GM23248 (cell line): ENCODE measurements at places on chromosomes 6 and 20. TPM values are rescaled to one million over a fixed set of nuclear protein-coding genes. Genes with fewer than 3 reads are reported as not detected.

DNA sequence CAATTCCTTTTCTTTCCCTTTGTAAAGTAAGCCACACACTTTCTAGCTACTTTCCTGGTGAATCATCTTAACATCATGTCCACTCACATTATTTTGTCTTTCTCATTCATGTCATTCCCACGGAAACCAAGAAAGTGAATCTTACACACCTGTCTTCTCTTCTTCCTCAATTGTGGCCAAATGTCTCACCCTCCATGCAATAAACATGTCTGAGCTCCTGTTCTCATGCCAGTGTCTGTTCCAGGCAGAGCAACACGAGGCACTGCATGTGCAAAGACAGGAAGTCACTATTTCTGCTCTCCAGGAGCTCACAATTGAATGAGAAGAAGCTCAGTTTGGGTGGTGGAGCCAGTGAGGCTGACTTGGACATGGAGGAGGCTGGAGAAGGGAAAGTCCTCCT is 29.0 kb upstream of the TMEM244 start:
- no peaks in the 10 kb centered on the region for H3K27me3 ChIP-seq
- H3K4me1 ChIP-seq: peaks cover 16% of the 10 kb centered on the region
- H3K27ac ChIP-seq: peak overlapping the region; percentile 31; the same call in 1 of the 2 replicates
- peak; percentile 64 for DNase-seq

The HLA-DOB gene
- not detected in 2 replicates for polyA plus RNA-seq

The VSX1 gene
- not detected in 2 replicates for polyA plus RNA-seq

DNA sequence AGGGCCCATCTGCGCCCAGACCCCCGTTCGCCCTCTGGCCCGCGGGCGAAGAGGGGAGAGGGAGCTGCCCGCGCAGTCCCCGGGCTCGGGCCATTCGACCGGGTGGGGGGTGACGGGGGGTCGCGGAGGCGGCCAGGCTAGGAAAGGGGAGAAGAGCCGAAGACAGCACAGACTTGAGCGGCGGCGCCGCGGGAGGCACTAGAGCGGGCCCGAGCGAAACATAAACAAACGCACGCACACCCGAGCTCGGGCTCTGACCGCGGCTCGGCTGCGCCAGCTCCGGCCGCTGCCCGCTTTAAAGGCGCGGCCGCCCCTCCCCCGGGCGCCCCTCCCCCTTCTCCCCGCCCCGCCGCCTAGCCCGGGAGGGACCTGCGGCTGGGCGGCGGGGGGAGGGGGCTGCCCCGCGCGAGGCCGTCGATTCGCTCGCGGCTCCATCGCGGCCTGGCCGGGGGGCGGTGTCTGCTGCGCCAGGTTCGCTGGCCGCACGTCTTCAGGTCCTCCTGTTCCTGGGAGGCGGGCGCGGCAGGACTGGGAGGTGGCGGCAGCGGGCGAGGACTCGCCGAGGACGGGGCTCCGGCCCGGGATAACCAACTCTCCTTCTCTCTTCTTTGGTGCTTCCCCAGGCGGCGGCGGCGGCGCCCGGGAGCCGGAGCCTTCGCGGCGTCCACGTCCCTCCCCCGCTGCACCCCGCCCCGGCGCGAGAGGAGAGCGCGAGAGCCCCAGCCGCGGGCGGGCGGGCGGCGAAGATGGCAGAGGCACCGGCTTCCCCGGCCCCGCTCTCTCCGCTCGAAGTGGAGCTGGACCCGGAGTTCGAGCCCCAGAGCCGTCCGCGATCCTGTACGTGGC is at the start of gene FOXO3:
FOXO3 (plus strand) TSS at position 455 of the 846 bp plus-strand sequence; CDS start at position 747, 292 bp downstream.
- H3K4me3 ChIP-seq: peak within 1 kb of the TSS; percentile 98
- peak; percentile 94 for DNase-seq
- no peaks in the 10 kb centered on the region for H3K27me3 ChIP-seq
- H3K4me1 ChIP-seq: peaks cover 30% of the 10 kb centered on the region

GRCh38 chr20:13111249-13111911 is 102.6 kb downstream of the SPTLC3 start:
- no peak overlapping the region for H3K4me3 ChIP-seq
- no peaks in the 10 kb centered on the region for H3K4me1 ChIP-seq
- H3K36me3 ChIP-seq: no peaks in the 10 kb centered on the region
- DNase-seq: no peak

DNA sequence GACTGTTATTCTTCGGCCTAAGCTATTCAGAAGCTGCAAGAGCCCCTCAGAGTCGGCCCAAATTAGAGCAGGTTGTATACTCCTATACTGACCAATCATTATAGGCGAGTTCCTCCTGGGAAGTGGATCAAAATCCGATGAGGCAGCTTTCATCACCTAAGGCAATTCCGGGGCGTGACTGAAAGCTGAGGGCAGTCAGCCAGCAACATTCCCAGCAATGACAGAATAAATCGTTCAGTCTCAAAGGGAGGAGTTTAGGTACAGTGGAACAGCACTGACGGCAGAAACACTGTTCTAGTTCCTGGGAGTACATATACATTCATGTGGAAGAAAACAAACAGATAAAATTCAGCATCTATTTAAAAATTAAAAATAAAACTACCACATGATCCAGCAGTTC is 10.8 kb downstream of the HLA-DQB2 start:
- H3K27me3 ChIP-seq: peaks cover 19% of the 10 kb centered on the region; the same call in 1 of the 2 replicates
- no peak overlapping the region for H3K4me3 ChIP-seq
- DNase-seq: peak; percentile 17
- no peaks in the 10 kb centered on the region for H3K4me1 ChIP-seq
- H3K36me3 ChIP-seq: no peaks in the 10 kb centered on the region

DNA sequence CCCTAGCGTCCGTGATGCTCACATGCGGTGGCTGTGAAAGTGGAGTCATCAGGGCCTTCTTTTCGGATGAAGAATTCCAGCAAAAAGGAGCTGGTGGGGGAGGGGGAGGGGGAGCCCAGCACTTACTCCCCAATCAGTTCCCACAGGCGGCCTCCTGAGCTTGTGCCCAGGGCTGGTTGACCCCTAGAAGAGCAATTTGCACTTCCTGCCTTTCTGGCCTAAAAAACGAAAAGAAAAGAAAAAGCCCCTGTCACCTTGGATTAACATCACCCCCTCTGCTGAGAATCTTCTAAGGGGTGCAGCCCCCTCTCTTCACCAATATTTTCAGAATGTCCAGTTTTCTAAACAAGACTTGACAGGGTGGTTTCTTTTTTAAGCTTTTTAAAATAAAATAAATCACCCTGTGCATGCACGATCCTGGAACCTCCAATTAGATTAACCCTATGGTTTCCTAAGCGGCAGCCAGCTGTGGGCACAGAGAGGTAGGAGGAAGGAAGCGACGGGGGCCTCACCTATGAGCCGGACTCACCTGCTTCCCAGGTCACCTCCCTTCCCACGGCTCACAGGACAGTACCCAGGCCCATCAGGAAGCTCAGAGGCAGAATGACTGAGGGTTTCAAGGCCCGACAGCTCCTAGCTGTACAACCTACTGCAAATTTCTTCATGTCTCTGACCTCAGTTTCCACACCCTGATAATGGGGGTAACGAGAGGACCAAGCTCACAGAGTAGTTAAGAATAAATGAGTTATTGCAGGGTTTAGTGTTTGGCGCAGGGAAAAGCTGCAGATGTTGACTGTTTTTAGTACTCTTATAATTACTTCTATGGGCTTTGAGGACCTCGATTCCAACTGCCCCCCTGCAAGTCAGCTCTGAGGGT is 10.5 kb upstream of the TGM2 start:
- H3K4me3 ChIP-seq: no peak overlapping the region
- no peaks in the 10 kb centered on the region for H3K36me3 ChIP-seq
- no peak for DNase-seq
- H3K27me3 ChIP-seq: no peaks in the 10 kb centered on the region

GRCh38 chr20:47319517-47320252 is 36.8 kb downstream of the ZMYND8 start:
- peak overlapping the region; percentile 98 for H3K27ac ChIP-seq
- peak overlapping the region; percentile 58 for H3K4me3 ChIP-seq
- H3K27me3 ChIP-seq: no peaks in the 10 kb centered on the region
- H3K4me1 ChIP-seq: peaks cover 61% of the 10 kb centered on the region
- DNase-seq: peak; percentile 73

The RIPOR3 gene
- polyA plus RNA-seq: 0.49 TPM in 2 replicates

The TNF gene
- 0.11 TPM in 1 of 2 replicates, not detected in the other for polyA plus RNA-seq

DNA sequence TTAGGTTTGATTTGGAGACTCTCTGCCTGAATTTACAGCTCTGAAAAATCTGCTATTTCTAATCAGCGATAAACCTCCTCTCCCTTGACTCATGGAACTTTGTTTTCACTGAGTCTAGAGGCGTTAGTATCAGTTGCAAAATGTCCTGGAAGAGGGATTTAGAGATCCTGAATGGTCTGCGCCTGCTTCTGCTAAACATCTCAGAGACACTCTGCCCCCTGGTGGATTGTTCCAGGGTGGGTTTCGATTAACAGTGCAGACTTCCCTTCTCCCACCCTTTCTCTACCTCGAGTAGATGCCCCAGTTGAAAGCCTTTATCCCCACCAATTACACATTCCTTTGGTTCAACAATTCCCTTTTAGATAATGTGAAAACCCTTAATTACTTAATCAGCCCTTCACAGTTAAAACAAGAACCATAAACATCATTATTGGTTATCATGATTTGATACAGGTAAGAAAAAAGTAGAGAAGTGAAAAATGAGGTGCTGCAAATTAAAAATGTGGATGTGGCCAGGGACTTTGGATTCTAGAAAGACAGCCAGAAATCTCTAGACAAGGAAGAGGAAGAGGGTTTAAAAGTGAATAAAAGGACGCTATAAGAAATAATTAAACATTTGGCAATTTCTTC is 5.5 kb downstream of the HTR1B start:
- peaks cover 10% of the 10 kb centered on the region for H3K27me3 ChIP-seq
- peak overlapping the region; percentile 76; the same call in 1 of the 2 replicates for H3K27ac ChIP-seq
- peaks cover 34% of the 10 kb centered on the region for H3K4me1 ChIP-seq
